ENCODE measurements at places on chromosomes 12 and 14.

- no peak for DNase-seq
Measured at GRCh38 chr14:29222671-29223268, 456.2 kb downstream of the FOXG1 start.

- no peak for DNase-seq
Measured at GRCh38 chr12:118060301-118061010, 523 bp downstream of the WSB2 start.

DNA sequence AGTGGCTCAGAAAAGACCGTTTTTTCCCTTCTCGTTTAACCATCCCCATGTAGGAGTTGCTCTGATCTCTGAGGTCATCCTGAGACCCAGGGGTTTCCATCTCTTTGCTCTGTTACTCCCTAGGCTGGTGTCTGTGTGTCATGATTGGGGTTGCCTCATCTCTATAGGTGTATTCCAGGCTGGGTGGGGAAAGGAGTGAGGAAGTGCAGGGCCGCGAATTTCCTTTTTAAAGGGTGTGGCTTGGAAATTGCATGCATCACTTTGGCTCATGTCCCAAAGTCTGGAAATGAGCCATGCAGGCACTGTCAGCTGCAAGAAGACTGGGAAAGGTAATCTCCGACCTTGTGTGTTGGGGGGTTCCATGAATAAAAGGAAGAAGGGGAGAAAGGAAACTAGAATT, 201.9 kb downstream of the AACS start:
- DNase-seq = no peak

DNA sequence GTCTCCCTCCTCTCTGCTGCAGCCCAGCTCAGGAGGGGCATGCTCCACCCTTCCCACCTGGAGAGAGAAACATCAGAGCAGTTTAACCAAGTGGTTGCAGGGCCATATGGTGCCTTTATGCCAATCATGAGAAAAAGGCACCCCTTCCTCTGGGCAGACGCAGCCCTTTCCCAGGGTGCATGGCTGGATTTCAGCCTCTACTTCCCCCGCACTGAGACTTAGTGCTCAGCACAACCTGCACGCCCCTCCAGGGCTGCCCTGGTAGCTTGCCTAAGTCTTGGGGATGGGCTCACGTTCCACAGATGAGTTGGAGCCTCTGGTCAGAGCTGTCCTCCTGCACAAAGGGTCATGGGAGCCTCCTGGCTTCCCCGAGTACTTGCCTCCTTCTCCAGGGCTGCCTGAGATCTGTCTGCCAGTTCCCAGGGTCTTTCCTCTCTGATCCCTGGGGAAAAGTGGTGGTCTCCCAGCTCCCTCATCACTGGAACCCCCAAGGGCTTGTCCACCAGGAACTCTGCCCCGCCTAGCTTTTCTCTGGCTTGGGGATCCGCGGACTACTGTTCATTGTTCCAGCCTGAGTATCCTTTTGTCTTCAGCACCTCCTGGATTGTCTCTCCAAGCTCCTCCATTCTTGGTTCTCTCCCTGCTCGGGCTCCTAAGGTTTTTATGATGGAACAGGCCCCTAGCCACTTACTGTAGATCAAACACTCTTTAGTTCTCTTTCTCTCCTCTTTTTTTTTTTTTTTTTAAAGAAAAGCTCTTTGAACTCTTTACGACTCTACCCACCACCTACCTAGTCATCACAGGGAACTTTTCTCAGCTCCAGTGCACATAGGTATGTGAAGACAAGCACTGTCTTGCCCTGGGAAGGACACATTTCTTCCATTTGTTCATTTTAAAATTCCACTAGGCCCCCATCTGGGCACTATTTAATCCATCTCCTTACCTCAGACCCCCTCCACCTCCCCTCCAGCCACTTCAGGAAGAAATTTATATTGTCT, 6.1 kb upstream of the KRT74 start:
- DNase-seq = no peak

DNA sequence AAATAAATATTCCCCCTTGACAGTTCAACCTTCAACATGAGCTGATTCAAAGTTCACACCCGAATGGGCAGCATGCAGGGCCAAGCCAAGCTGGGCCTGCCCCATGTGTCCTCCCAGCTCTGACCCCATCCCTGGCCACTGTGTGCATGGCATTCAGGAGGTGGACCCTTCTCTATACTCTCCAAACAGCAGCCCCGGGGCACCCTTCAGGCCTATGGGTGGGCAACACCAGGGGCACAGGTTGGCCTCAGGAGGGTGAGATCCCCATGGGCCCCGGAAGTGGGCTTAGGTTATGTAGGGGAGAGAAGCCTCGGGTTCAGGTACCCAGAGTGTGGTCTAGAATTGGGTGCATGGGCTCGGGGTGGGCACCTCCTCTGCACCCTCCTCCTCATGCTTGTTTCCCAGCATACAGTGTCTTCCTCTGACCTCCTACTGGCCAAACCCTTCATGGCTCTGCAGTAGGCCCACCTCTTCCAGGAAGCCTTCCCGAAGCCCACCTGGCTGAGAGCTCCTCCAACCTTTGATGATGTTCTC, 31.5 kb upstream of the BCL7A start:
- no peak for DNase-seq

GRCh38 chr12:64836856-64837255, 12.4 kb downstream of the TBC1D30 start:
- no peak for DNase-seq

DNA sequence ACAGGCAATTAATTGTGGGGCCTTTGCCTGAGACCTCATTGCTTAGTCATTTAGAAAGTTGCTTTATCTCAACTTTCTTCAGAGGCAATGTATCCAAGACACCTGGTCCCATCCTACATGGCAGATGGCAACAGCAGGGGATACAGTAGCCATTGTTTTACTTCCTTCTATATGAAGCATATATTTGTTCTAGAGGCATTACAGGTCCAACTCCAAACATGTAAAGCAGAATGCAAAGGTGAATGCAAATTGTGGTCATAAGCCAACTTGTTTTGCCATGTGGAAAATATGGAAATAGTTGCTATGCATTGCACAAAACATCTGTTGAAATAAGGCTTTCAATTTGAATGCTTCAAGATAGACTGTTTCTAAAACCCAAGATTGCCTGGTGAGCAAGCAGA, 109.8 kb upstream of the BCAT1 start:
- no peak for DNase-seq

- no peak for DNase-seq
Measured at GRCh38 chr14:91344096-91344495, 73.5 kb downstream of the CCDC88C start.

GRCh38 chr12:42846782-42847181, 257.2 kb upstream of the PRICKLE1 start:
- no peak for DNase-seq

DNA sequence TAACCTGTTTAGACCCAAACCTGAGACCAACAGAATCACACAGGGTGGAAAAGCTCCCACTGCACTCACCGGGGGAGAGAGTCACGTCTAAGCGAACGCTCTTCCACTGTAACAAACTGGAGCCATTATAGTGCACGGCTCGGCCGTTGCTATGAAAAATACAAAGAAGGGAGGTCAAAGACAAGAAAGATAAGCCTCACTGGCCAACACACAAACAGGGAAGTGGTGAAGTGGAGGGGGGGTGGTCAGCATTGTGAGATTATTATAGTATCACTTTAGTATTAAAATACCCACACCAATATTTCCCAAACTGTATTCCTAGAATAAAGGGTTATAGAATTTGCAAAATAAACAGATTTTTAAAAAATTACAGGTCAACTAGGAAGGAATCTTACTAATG, 90.9 kb downstream of the TRAFD1 start:
- no peak for DNase-seq

DNA sequence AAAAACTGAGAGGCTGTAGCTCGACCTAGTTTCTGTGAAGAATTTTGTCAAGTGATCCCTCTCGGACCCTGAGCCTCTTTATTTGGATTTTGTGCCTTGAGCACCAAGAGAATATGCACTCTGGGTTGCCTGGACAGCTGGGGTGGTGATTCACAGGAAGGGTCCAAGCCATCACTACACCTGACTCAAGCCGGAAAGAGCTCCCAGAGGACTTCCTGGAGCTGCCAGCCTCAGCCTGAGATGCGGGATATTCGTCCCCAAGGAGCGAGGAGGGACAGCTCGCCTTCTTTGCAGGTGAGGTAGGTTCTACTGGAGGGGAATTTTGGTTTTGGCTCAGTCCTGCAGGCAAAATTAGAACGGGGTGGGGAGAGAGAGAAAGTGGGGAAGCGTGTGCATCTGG, 94.3 kb downstream of the GALNT8 start:
- no peak for DNase-seq

DNA sequence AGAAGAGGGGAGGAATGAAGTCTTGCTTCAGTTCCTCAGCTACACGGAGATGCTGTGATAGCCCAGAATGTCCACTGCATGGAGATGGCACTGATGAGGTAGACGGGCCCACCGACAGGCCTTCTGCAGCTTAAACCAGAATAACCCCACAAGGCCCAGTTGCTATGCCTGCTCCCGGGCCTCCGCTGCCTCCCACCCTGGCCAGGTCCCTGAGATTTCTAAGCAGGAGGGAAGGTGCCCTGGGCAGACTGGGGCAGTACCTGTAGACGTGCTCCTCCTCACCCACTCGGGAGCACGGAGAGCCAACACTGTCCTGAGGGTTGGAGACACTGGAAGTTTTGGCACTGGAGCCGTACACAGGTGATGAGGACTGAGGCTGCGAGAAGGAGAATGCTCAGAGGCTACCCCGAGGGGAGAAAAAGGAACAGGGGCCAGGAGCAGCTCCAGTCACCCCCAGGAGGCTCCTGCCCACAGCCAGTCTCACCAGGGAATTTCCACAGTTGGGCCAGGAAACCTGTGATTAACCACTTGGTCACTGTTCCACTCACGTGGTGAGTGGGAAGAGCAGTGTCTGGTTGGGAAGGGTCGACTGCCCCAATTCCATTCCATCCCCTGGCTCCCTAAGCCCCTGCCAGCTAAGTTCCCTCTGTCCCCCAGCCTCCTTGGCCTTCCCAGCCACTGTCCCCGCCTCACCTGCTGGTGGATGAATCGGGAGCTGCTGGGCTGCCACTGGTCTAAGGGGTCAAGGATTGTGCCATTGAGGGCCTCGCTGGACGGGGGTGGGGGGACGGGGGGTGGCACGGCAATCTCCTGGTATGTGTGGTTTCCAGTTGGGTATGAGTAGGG, 22.8 kb upstream of the RPLP0 start:
- DNase-seq = no peak

DNA sequence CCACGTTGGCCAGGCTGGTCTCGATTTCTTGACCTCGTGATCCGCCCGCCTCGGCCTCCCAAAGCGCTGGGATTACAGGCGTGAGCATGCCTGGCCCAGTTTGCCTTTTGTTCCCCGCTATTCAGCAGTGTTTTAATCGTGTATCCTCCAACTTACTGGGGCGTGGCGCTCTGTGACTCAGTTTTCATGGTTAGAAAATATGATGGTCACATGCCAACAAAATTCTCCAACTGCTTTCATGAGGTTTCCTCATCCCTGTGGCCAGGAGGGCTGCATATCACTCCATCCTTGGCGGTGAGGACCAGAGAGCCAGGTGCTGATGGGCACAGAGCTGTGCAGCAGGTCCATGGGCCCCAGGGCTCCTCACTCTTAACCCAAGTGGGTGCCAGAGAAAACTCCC, 33.0 kb upstream of the PRMT8 start:
- DNase-seq = no peak

- no peak for DNase-seq
Measured at GRCh38 chr12:97235102-97235501, 227.5 kb upstream of the RMST start.

DNA sequence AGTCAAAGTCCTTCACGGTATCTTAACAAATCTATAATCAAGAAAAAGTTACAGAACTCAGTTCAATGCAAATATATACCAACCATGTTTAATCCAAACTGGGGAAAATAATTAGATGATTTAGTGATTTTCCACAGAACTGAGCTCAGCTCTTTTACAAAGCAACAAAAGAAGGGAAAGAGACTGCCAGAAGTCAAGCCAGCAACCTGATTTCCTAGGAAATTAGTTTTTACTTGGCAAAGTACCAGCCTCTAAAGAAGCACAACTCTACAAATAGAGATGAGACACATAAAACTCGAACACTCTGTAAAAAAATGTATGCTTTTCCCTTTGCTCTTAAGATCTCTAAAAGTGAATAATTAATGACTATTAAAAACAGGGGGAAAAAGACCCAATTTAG, 19.4 kb downstream of the NUMB start:
- DNase-seq = no peak

DNA sequence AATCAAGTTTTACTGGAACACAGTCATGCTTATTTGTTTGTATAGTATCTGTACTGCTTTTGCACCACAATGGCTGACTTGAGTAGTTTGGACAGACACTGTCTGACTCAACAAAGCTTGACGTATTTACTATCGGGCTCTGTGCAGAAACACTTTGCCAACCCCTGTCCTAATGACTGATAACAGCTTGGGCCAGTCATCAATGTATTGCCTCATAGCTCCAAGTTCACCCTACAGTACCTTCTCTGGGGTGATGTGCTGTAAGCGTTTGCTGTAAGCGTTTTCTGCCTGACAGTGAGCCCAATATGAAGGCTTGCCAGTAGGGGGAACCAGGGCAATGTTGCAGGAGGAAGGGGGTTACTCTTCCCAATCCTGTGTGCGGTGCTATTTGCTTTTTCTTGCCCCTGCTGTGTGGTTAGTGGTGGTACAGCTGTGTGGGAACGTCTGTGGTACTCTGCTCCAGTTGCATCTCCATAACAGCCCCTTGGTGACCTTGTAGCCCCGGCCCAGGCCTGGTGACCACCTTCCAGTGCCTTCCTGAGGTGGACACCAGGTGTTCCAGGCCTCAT, 5.4 kb upstream of the CCDC177 start:
- DNase-seq = no peak

GRCh38 chr14:58770491-58770982, 132.8 kb downstream of the DACT1 start:
- no peak for DNase-seq

- DNase-seq = no peak
Measured at GRCh38 chr14:23645812-23646647, 9.9 kb downstream of the DHRS2 start.

GRCh38 chr14:47466916-47467315, 208.5 kb downstream of the MDGA2 start:
- DNase-seq = no peak

GRCh38 chr12:98838231-98838647, 193.1 kb downstream of the APAF1 start:
- DNase-seq = no peak

GRCh38 chr14:69481815-69482568, 2.5 kb upstream of the PLEKHD1 start:
- no peak for DNase-seq

DNA sequence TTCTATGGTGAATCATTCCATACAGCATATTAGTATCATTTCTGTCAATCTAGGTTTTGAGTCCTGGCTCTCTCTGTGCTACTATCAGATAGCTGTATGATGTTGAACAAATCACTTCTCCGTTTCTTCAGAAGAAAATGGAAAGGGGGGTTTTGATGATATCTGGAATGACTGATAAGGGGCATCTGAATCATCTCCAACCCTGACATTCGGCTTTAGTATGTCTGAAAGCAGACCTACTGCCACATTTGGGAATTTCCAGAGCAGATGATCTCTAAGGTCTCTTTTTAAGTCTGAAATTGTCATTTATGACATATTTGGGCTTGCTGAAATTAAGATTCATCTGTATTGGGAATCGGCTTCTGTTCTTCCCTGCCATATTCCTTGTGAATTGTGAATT, 10.1 kb downstream of the MLF2 start:
- no peak for DNase-seq

Measured in activated T-helper 1 cell treated with Interleukin-2 at 50 U/mL for 16 hours (primary cell).